CD4-positive, alpha-beta T cell treated with Interleukin-2 at 100 ng/mL for 4 hours (primary cell): ENCODE measurements at places on chromosomes 12 and 14.

DNA sequence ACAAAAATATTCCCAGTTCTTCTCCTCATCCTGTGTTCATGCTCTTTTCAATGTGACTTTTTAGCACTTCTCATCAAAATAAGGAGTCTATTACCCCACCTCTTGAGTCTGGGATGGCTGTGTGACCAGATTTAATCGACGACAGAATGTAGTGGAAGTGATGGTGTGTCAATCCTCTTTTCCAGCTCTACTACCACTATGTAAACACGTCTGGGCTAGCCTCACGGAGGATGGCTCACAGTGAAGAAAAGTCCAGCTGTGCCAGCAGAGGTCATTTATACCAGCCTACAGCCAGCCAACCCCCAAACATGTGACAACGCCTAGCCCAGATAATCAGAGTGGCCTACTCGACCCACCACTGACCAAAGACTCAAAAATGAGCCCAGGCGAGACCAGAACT, 37.3 kb upstream of the FGF6 start:
- no peak for DNase-seq

DNA sequence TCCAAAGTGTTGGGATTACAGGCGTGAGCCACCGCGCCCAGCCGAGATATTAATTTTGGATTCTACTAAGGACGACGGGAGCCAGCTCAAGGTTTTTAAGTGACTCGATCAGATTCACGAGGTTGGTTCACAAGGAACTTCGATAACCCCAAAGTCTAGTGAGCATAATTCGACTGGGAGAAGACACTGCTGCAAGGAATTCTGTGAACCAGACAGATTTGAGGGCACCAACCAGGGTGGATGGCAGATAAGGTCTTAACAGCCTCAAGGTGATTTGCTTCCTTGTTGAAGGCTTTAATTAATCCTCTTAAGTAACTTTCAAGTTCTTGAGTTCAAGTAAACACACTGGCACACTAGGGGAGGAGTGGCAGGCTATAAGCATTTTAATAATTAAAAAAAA, 1.1 kb upstream of the KLHDC2 start:
- DNase-seq, result no peak

- DNase-seq, result no peak
Measured at GRCh38 chr12:20055856-20056255, 312.5 kb upstream of the PDE3A start.

GRCh38 chr14:76917745-76918255, 91.6 kb downstream of the LRRC74A start:
- DNase-seq, result no peak

DNA sequence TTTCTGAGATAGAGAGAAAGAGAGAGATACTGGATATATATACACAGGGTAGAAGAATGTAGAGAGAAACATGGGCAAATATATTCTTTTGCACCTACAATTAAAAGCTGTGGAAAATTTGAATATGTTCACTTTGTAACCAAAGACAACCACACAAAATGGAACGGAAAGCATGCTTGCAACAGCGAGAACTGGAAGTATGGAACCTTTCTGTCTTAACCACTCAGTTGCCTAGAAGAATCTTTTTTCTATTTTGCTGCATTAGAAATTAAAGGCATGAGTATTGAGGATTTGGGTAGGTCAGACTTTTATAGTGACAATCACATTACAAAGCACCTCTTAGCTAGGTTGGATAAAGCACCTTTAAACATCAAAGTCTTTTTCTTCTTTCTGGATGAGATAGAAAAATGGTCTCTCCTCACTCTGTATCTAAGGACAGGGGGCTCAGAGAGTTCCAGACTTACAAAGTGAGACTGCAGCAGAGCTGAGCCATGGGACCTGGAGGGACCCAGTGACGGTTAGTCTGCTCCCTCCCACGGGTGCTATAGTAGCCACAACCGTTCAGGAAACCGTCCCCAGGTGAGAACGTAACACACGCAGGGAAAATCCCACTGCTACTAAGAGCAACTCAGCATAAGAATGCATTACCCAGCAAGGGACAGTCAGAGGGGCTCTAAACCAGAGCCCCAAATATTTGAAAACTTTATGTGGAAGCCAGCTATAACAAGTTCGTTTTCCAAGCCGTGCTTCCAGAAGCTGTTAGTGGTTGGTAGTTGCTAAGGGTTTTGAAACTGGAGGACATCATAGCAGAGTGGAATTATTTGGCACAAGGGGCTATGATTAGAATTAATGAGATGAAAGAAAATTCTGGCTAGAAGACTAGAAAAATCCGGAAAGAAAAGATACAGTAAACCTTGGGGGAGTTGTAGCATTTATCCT, 97.1 kb downstream of the DAD1 start:
- DNase-seq, result peak; percentile 42

GRCh38 chr12:109192358-109192757, 76.0 kb downstream of the ACACB start:
- no peak for DNase-seq

- no peak for DNase-seq
Measured at GRCh38 chr12:57232156-57232756, 2.7 kb downstream of the SHMT2 start.

- DNase-seq, result no peak
Measured at GRCh38 chr14:27056586-27056985, 458.8 kb upstream of the NOVA1 start.

GRCh38 chr14:20618271-20618749, 23.2 kb downstream of the OR6S1 start:
- no peak for DNase-seq

DNA sequence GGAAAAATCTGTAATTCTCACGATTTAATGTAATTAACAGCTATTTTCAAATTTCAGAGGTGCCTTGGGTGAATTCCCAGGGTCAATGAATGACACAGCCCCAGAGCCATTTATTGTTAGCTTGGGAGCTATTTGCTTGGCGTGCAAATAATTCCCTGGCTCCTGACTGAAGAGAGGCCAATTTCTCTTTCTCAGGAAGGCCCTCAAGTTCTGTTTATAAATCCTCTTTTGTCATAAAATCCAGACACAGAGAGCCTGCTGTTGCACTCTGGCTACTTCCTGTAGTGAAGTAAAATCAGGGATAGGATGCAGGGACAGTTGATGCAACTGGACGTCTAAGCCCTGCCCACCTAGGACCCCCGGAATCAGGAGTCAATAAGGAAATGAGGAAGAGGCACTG, 154.3 kb downstream of the TMX1 start:
- DNase-seq, result no peak

- no peak for DNase-seq
Measured at GRCh38 chr12:77345336-77345735, 280.0 kb upstream of the E2F7 start.

- no peak for DNase-seq
Measured at GRCh38 chr14:54606631-54607133, 39.8 kb downstream of the SAMD4A start.

GRCh38 chr12:96236221-96236822, 42.1 kb downstream of the ELK3 start:
- peak; percentile 32 for DNase-seq

- DNase-seq, result no peak
Measured at GRCh38 chr14:95460647-95461478, 55.6 kb downstream of the SYNE3 start.

DNA sequence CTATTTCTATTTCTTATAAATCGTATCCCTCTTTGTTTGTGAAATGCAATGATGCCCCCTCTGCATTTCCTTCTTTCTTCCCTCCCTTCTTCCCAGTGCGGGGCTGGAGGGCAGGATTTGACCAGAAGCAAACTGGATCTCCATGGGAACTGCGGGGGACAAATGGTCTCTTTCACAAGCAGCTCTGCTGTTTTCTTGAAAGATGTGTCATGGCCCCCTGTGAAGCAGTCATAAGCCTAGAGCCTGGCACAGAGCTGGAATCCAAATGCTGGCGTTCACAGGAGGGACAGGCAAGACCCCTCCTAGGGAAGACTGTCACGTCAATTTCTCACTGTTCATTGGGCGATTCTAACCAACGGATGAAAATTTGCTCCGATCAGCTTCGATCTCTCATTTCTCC, 203.5 kb upstream of the NOS1 start:
- no peak for DNase-seq

- DNase-seq, result no peak
Measured at GRCh38 chr12:67669934-67670631, 21.5 kb downstream of the DYRK2 start.

DNA sequence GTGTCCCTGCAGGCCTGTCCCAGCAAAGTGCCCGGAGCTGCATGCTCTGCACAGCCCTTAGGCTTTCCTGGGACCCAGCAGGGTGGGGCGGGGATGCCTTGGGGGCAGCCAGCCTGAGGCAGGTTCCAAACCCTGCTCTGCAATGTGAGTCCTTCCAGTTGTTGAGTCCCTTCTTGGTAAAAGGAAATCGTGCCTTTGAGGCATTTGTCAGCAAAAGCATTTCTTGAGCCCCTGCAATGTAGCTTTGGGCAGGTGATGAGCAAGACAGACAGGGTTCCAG, 38.1 kb upstream of the TRAF3 start:
- no peak for DNase-seq

- DNase-seq, result no peak
Measured at GRCh38 chr14:89598548-89599186, 181.6 kb upstream of the FOXN3 start.

GRCh38 chr14:98323836-98324235, 948.2 kb downstream of the BCL11B start:
- DNase-seq, result no peak

- no peak for DNase-seq
Measured at GRCh38 chr14:62002642-62003041, 240.4 kb downstream of the SNAPC1 start.

- DNase-seq, result peak; percentile 44
Measured at GRCh38 chr12:107912421-107913004, 138.0 kb downstream of the ASCL4 start.

- DNase-seq, result no peak
Measured at GRCh38 chr14:103085106-103086091, 1.4 kb downstream of the LBHD2 start.

GRCh38 chr12:123427036-123427769, 9.3 kb downstream of the RILPL2 start:
- DNase-seq, result peak; percentile 56

DNA sequence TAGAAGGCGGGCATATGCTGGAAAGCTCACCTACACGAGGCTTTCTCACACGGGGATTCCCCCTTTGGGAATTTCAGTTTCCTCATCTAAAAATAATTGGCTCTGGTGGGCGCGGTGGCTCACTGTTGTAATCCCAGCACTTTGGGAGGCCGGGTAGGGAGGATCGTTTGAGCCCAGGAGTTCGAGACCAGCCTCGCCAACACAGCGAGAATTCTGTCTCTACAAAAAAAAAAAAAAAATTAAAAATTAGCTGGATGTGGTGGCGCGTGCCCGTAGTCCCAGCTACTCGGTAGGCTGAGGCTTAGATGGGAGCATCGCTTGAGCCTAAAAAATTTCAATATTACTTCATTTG, 400 bp upstream of the NDUFA12 start:
- no peak for DNase-seq

DNA sequence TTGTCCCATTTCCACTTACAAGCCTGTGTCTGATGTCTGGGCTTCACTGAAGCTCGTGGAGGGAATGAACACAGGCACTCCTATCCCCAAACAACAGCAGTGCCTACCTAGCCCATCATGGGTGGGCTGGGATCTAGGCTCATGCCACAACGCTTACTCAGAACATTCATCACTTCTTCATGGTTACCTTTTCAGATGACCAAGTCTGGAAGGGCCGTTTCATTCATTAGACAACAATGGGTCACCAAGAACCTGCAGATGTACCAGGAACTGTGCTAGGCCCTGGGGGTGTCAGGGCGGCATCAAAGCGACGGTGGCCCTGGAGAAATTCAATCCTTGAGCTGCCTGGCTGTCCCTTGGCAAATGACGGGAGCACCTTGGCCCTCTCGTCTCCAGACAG, 64.9 kb upstream of the FZD10 start:
- no peak for DNase-seq

GRCh38 chr12:112066566-112066965, 42.0 kb downstream of the NAA25 start:
- DNase-seq, result no peak

DNA sequence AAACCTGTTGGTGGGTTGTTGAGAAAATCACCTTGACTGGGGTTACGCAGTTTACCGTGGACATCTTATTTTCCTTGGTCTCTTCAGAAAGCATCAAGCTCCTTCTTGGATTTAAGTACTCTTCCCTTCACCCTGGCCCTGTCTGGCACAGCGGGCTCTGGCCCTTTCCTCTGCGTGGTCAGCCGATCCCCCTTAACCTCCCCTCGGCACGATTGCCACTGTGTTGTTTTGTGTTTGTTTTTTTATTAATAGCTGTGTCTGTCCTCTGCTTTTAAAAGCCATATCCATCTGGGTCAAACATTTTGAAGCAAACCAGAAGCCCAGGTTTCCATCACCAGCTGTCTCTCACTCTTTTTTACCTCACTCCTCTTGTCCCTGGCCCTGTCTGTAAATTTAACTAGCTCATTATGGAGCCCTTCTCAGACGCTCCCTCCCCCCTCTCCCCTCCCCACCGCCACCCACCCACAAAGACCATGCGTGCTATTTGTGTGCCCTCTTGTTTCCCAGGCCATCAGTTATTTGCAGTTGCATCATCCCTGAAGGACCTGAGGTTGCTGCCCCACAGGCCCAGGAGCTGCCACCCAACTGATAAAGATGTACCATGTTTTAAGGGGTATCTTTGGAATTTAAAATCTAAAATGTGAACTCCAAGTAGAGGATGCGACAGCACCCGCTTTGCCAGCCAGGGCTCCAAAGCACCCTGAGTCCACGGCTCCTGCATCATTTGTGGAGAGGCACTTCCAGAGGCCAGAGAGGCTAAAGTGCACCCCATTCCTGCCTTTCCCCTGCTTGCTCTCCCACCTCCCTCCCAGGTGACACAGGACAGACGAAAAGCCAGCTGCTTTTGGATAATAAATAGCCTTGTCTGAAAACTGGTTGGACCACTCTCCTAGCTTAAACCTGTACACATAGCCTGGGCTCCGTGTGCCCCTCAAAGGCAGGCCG, 3.9 kb downstream of the BCL11B start:
- DNase-seq, result peak; percentile 48

DNA sequence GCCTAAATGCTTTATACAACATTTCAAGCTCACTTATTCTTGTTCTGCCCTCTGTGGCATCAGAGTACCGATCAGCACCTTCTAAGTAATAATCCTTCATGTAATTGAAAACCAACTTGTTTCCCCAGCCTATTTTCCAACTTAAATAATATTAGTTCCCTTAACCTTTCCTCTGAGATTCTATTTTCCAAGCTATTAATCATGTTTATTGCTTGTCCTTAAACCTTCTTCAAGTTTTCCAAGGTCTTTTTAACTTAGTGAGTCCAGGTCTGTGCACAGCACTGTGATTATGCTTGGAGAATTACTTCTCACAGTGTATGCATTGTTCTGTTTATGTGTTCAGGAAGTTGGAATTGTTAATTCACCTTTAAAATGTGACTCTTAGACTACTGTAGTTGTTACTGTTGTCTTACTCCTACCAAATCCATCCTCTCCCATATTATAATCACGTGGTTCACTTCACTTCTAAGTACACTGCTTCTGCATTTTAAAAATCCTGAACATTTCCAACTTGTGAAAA, 1039.3 kb upstream of the FOXG1 start:
- no peak for DNase-seq

GRCh38 chr14:63182968-63183367, 21.3 kb upstream of the RHOJ start:
- no peak for DNase-seq
